ENCODE measurements at places on chromosomes 1 and 21. TPM values are rescaled to one million over a fixed set of nuclear protein-coding genes. Genes with fewer than 3 reads are reported as not detected.

The LCE2C gene
- total RNA-seq: not detected

The FAM72D gene
- 1.3 TPM for total RNA-seq

The PGLYRP4 gene
- not detected for total RNA-seq

The ZNF593OS gene
- total RNA-seq: not detected

The MEX3A gene
- 2.0 TPM for total RNA-seq

The ADORA1 gene
- total RNA-seq: 2.0 TPM

The TSPAN2 gene
- total RNA-seq: not detected

The TEDDM1 gene
- not detected for total RNA-seq

The CNN3 gene
- total RNA-seq: 289 TPM
